ENCODE measurements at places on chromosomes 7 and 10.

- DNase-seq: no peak
Measured at GRCh38 chr7:155073922-155074321, 3.8 kb downstream of the HTR5A start.

DNA sequence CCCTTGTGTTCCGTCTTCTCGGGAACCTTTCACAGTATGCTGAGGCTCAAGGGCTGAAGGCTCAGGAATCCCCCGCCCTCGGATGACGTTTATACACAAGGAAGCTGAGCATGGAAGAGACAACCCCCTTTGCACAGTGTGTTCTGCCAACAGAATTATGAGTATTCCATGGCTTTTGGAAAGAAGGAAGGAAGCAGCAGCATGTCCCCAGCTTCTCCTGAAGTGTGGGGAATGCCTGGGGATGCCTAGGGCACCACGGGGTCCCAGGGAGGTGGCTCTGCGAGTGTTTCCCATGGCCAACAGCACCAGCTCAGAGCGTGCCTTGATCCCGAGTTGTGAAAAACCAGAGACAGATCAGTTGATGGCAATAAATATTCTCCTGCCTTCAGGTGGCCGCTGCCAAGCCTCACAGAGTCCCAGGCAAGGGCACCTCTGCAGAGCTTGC, 88.8 kb upstream of the DDC start:
- no peak for DNase-seq

DNA sequence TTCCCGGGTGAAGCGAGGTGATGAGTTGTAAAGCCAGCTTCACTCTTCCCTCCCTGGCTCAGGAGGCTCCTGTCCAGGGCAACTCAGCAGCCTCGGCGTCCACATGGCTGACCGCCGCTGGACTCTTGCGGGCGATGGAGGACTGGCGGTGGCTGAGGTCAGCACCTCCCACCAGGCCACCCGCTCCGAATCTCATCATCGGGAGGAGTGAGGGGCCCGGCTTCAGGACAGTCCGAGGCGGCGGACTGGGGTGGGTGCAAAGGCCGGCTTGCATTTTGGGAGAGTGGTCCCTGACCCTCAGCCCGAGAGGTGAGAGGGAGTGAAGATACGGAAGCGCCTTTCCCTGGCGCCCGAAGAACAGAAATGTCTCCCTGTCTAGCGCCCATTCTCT, 759 bp downstream of the DNAJB12 start:
- DNase-seq: no peak

GRCh38 chr10:75857269-75857846, 425.9 kb downstream of the LRMDA start:
- no peak for DNase-seq

GRCh38 chr10:126919426-126919825, 14.2 kb downstream of the DOCK1 start:
- DNase-seq: no peak

- no peak for DNase-seq
Measured at GRCh38 chr10:100693821-100694220, 51.6 kb upstream of the PAX2 start.

All from NCI-H2227 treated with DMSO at 0.1 percent for 48 hours (cell line).